Stimulated activated CD8-positive, alpha-beta memory T cell treated with anti-CD3 and anti-CD28 coated beads, Interleukin-7, amount 100 ng/mL, for 24 hours (primary cell): ENCODE measurements at places on chromosomes 5 and 9.

GRCh38 chr9:14209399-14210345 lies 104.3 kb downstream of the NFIB start:
- no peak for DNase-seq

GRCh38 chr5:157335534-157336422 lies 69.9 kb downstream of the CYFIP2 start:
- no peak for DNase-seq

DNA sequence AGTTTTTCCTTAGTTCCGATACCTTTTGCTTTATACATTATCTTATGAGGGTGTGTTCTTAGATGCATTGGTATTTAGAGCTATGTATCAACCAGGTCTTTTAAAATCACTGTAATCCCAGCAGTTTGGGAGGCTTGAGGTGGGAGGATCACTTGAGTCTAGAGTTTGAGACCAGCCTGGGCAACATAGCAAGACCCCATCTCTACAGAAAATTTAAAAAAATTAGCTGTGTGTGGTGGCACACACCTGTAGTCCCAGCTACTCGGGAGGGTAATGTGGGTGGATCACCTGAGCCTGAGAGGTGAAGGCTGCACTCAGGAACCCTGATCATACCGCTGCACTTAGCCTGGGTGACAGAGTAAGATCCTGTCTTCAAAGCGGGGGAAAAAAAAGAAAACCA lies 15.1 kb downstream of the SPIN1 start:
- no peak for DNase-seq

GRCh38 chr5:76470976-76471375 lies 67.9 kb downstream of the IQGAP2 start:
- no peak for DNase-seq

DNA sequence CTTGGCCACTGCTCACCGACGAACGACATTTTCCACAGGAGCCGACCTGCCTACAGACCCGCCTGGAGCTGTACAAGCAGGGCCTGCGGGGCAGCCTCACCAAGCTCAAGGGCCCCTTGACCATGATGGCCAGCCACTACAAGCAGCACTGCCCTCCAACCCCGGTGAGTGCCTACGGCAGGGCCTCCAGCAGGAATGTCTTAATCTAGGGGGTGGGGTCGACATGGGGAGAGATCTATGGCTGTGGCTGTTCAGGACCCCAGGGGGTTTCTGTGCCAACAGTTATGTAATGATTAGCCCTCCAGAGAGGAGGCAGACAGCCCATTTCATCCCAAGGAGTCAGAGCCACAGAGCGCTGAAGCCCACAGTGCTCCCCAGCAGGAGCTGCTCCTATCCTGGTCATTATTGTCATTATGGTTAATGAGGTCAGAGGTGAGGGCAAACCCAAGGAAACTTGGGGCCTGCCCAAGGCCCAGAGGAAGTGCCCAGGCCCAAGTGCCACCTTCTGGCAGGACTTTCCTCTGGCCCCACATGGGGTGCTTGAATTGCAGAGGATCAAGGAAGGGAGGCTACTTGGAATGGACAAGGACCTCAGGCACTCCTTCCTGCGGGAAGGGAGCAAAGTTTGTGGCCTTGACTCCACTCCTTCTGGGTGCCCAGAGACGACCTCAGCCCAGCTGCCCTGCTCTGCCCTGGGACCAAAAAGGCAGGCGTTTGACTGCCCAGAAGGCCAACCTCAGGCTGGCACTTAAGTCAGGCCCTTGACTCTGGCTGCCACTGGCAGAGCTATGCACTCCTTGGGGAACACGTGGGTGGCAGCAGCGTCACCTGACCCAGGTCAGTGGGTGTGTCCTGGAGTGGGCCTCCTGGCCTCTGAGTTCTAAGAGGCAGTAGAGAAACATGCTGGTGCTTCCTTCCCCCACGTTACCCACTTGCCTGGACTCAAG lies 1.5 kb downstream of the CSF2 start:
- DNase-seq, result no peak

DNA sequence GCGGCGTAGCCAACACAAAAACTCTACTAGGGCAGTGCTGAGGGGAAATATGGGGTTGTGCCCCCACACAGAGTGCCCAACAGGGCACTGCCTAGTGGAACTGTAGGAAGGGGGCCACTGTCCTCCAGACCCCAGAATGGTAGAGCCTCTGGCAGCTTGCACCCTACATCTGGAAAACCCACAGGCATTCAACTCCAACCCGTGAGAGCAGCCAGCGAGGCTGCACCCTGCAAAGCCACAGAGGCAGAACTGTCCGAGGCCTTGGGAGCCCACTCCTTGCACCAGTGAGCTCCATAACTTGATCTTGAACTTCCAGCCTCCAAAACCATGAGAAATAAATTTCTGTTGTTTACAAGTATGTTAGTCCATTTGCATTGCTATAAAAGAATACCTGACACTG lies 27.7 kb downstream of the GRAMD2B start:
- DNase-seq, result no peak

GRCh38 chr5:125410537-125411070 lies 664.2 kb upstream of the ZNF608 start:
- no peak for DNase-seq

GRCh38 chr9:6351737-6352136 lies 23.6 kb downstream of the TPD52L3 start:
- no peak for DNase-seq

- DNase-seq, result no peak
Observed at GRCh38 chr9:14932231-14932630, 22.0 kb upstream of the FREM1 start.

- DNase-seq, result no peak
Observed at GRCh38 chr5:176736931-176737745, 73.2 kb upstream of the UNC5A start.

- DNase-seq, result no peak
Observed at GRCh38 chr5:5332287-5332686, 90.2 kb upstream of the ICE1 start.

DNA sequence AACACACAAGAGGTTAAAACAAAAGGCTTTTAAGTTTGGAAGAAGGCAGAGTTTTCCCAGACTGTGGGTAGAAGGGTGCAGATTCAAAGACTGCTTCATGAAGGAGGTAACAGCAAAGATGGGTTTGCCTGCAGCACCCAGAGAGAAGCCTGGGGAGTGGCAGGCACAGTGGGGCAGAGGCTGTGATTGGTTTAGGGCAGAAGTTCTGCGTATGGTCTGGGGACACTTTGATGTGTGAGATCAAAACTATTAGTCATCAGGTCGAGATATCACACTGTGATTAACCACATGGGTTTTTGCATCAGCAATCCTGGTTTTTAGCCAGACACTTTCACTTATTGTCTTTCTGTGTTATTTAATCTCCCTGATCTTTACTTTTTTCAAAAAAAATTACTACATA lies 188.8 kb upstream of the GLRA1 start:
- DNase-seq, result peak; percentile 10

DNA sequence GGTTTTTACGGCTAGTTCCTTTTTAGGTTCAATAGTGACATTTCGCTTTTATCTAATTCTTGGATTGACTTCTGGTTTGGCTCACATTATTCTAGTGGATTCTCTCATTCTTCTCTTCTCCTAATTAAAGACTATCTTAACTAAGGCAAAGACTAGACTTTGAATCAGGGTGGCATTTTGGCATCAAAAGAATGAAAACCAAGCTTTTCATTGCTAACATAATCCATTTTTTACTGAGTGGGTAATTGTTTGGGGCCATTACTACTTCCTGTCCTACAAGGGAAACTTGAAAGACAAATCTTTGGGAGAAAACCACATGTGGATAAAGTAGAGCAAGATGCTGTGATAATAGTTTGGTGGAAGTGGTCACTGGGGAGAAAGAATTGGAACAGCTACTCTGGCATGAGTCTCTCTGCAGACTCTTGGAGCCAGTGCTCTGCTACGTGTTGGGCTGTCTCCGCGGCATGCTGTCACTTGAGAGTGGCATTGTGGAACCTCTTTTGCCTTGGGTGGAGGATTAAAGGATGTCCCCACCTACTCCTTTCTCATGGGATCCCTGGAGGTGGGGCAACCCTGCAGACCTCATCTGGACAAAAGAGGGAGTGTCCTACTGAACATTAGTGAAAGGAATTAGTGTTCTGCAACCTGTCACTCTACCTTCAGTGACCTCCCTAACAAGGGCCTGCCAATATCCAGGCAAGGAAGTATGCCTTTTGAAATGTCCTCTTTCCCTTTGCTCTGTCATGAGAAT lies 280.4 kb downstream of the PSAT1 start:
- DNase-seq, result no peak

DNA sequence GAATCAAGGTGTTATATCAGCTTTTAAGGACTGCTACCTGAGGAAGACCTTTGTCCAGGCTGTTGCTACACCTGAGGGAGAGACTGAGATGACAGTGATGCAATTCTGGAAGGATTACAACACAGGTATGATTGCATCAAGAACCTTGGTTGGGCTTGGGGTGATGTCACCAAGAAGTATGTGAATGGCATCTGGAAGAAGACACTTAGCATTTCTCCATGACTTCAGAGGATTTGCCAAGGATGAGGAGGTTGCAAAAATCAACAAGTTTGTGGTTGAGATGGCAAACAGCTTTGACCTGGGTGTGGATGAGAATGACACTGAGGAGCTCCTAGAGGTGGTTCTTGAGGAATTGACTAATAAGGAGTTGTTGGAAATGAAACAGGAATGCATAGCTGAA lies 67.9 kb upstream of the PANK3 start:
- DNase-seq, result no peak

DNA sequence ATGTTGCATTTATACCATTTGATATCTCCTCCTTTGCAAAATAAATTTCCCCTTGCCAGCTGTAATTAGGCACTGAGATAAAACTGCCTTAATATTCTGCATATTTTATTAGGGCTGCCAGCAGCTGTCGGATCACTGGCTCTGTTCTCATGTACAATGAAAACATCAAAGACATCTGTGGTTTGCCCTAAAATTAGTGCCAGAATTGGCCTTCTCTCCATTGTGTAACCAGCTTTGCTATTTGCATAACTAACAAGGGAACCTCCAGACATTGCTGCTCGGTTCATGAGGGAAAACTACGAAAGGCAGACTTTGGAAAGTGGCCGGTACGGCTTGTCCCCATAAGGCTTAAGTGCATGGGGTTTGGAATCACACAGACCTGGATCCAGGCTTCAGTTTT lies 45.5 kb upstream of the KIF2A start:
- no peak for DNase-seq

- DNase-seq, result no peak
Observed at GRCh38 chr9:129459547-129460322, 161.2 kb downstream of the C9orf50 start.
